ENCODE measurements at places on chromosomes 2 and 18.
A peak's percentile ranks its signal among the peaks of the same experiment; 100 is the strongest.

DNA sequence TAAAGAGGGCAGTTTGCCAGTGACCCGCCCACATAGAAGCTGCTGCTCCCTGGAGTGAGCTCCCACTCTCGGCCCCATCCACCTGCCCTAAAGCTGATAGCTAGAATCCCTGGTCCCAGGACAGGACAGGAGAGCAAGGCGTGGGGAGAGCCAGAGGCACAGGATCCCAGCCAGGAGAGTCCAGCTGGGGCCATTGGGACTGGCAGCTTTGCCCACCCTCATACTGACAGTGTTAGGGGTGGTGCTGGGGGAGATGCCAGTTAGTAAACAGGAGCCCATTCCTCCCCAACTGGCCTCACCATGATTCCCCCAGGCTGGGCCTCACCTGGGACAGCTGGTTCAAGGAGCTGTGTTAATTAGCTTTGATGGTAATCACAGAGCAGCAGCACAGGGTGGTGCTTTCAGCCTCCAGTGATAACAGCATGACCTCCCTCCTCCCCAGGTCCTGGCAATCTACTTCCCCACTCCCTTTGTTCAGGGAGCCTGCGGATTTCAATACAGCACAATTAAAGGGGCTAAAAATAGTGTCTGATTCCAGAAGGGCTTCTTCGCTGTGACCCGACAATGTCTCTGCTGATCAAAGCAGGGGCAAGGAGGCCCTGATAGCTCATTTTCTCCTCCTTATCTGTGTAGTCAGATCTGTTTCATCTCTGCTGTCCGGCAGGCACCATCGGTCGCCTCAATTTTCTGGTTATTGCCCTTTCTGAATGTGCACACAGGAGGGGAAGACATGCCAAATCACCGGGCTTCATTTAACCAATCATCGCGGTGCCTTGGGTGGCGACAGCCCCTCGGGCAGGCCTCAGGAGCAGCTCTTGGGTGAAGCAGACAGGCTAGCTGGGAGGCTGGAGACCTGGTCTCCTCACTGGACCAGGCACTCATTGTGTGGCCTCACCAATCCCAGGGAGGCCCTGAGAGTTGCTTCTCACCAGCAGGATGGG lies 119.9 kb upstream of the TEX51 start:
- no peak for DNase-seq

DNA sequence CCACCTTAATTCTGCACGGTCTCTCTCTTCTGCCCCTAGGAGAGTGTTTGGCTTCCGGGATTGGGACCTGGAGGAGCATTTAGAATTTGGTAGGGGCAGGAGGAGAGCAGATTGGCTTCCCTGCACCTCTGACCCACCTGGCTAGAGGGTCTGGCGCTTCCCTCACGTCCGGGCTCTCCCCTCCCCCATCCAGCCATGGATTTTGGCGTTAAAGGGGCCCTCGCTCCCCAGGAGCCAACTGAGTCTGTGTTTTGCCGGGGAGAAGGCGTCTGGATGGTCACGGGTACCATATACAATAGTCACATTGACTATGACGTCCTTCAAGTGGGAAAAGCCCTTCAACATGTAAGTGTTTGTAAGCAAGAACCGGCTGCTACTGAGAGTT lies 6.6 kb downstream of the HOXD3 start:
- DNase-seq = no peak

DNA sequence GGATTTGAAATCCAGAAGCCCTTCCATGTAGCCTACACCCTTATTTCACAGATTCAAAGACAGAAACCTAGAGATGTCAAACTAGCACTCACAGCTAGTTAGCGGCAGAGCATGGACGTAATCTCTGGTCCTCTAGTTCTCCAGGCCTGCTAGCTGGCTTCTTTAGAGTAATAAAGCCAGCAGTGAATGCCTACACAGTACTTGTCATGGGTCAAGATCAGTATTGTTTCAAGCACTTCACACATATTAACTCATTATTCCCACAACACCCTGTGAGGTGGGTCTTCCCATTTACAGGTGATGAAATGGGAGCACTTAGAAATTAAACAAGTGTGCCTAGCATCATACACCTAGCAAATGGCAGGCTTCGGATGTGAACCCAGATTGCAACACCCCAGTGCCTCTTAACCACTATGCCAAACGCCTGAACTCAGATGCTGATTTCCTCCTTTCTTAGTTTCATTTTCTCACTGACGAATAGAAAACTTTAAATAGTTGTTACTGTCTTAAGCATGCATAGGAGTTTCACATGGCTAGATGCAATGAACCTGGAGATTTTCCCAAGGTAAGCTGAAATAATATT lies 14.5 kb upstream of the ZBTB14 start:
- peak; percentile 47 for DNase-seq

DNA sequence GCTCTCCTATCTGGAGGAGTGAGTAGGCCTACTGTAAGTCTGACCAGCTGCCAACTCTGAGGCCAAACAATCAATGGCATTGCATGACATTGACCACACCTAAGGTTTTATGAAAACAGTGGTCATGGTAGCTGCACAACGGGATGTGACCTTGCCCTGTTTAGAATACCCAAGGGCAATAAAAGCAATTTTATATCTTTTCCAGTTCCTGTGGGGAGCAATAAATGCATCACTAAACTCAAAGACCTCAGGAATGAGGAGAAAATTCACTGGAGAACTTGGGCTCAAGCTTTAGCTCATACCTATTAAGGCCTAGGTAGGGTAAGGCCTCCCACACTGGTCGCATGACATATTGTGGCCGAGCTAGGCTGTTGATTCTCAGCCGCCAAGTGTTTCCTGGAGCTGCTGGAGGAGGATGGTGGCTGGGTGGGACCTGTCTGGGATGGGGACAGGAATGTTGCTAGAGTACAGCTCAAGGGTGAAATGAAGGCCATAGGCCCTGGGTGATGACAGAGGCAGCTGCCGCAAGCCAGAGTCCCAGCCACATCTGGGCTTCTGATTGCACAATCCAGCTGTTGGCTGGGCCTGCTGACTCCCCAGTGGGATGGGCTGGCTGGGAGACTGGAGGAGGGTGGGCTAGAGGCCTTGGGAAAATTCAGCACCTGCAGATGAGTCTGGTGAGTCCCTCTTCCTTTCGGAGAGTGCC lies 313.7 kb downstream of the CYP26B1 start:
- DNase-seq = no peak

DNA sequence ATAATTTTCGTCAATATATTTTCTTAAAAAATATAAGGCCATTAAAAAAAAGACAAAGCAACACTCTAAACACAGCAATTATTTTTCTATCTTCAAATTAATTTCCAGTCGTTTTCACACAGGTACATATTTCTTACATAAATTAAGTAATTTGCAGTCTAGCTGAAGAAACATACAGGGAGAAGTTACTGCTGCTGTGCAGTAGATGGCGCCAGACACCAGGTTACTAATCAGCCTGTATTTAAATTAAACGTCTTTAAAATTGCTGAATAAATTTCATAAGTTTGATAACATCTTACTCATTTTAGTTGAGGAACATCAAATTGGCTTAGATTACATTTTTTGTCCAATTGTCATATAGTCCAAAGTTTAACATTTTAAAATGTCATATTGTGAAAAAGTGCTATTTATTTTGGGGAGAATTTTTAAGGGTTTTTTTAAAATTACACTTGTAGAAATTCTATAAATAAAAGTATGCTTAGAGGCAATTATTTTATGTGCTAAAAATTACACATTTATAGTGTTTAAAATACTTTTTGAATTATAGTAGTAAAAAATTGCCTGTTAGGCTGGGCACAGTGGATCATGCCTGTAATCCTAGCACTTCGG lies 88.4 kb downstream of the PMAIP1 start:
- DNase-seq = peak; percentile 69

DNA sequence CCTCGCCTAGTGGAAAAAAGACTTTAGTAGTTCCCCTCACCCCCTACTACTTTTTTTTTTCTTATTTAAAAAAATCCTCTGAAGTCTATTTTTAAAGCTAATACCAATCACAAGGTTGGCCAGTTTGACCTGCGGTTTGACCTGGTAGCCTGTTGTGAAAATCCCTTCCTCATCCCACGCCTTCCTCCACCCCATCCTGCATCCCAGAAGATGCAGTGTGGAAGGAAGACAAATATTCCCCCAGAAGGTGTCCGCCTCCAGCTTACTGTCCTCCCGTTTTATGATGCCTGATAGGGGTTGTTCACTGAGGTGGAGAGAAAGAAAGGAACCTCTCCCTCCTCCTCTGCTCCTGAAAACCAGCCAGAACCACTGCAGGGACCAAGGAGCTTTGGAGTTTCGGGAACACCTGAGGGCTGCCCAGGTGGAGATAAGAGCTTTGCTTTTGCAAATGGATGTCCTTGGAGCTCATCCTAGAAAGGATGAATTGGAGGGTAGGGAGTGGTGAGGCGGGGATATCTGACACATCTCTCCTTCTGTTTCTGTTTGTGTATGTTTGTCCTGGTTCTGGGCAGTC lies 909 bp downstream of the ATP6V1C2 start:
- DNase-seq = peak; percentile 15

- no peak for DNase-seq
Measured at GRCh38 chr2:85248773-85249509, 78.8 kb downstream of the TGOLN2 start.

DNA sequence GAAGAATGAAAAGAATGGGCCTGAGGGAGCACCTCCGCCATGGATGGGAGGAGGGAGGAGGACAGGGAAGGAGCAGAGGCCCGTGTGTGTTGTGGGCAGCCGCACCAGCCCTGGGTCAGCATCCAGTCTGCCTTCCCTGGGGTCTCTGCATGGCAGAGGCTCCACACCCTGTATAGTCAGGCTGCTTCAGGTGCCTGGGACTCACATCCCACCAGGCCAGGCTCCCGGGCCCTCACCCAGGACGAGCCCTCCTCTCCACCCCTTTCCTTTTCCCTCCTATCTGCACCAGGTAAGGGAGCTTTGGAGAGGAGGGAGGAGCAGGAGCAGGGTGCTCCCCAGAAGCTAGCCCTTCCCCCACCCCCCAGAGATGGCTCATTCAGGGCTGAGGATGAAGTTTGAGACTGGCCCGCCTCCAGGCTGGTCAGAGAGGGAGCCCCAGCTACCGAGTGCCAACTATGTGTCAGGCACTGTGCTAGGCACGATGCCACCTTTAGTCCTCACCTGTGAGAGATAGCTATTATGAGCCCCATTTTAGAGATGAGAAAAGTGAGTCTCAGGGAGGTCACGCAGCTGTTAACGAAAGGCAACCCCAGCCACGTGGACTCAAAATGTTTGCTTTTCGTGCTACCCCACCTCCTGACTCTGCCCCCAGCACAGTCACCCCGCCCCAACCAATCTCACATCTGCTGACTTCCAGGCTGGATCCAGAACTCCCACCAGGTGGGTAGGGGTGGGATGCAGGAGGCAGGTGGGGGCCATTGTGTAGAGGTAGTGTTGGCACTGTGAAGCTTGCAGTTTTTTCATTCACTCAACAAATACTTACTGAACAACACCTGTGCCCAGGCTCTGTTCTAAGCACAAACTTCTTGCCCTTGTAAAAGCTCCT lies 242.1 kb downstream of the DYSF start:
- DNase-seq = no peak

- no peak for DNase-seq
Measured at GRCh38 chr18:79405019-79405780, 9.5 kb downstream of the NFATC1 start.

GRCh38 chr18:36350839-36351469 lies 53.4 kb downstream of the FHOD3 start:
- DNase-seq = no peak

GRCh38 chr2:12050396-12050795 lies 304.0 kb downstream of the LPIN1 start:
- peak; percentile 67 for DNase-seq

DNA sequence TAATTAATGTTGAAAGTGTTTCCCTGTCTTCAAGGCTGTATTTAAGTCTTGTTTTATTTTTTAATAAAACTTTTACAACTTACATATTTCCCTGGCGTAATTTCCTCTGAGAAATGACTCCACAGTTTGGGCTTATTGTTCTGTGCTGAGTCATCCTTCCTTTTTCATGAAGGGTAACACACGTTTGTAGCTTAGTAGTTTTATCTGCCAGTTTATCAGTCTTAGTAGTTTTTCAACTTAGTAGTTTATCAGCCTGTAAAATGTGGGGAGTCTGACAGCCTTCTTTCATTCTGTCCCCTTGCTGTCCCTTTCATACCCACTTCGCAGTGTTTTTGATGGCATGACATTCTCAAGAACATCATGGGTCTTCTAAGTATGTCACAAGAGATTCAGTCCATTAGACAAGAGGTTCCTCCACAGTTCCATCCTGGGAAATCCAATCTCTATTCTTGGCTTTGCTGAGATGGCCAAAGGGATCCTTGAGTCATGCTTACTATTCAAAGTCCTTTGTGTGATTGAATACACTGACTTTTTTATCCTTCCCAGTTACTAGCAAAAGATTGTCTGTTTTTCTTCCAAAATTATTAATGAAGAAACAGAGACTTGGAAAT lies 60.0 kb upstream of the SGPP2 start:
- DNase-seq = peak; percentile 89

GRCh38 chr2:201362396-201362795 lies 5.3 kb upstream of the FLACC1 start:
- DNase-seq = no peak

DNA sequence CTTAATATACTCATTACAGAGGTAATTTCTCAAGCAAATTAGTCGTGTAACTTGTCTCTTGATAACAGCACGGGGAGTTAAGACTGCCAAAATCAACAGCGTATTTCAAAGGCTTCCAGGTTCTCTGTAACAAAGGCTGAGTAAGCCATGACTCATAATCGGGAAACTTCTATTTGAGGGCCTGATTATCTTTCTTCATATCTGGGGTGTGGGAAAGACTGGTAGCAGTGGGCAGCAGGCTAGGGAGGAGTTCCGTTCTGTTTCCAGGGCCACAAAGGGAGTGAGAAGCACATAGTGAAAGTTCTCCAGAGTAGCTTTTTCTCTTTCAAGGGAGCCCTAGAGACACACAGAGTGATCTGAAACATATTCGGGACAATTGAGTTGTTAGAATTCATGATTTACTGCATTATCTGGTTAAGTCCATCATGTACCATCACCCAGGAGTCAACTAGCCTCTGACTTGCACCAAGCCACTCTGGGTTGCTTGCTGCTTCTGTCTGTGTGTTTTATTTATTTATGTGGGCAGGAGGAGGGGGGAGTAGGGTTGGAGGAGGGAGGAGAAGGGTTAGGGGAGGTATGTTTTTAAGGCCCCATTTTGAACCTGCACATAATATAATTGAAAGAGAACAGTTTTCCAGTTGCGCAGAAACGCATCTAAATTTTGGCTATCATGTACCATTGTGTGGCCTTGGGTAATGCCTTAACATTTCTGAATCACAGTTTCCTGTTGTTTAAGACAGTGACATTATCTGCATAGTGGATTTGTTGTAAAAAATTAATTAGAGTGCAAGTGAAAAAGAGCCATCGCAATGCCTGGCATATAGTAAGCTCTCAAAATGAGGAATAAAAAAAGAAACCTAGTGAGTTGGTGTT lies 80.5 kb upstream of the ITPRID2 start:
- DNase-seq = peak; percentile 83

DNA sequence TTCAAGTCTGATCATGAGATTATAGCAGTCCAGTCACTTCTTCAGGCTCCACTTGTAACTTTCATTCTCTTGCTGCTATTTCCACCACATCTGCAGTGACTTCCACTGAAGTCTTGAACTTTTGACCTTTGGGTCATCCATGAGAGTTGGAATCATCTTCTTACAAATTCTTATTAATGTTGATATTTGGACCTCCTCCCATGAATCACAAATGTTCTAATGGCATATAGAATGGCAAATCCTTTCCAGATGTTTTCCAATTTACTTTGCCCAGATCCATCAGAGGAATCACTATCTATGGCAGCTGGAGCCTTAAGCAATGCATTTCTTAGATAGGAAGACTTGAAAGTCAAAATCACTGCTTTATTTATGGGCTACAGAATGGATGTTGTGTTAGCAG lies 159.4 kb downstream of the LTBP1 start:
- no peak for DNase-seq

- DNase-seq = peak; percentile 84
Measured at GRCh38 chr2:43059183-43059897, 167.1 kb downstream of the ZFP36L2 start.

GRCh38 chr2:196066291-196067087 lies 2.1 kb downstream of the DNAH7 start:
- DNase-seq = peak; percentile 72

Data from suppressor macrophage treated with lipopolysaccharide for 1 hour (primary cell).